ENCODE measurements at places on chromosomes 4 and X.

- DNase-seq = peak; percentile 60
These were observed 392.0 kb downstream of the MAPK10 start for GRCh38 chr4:85967872-85968271.

DNA sequence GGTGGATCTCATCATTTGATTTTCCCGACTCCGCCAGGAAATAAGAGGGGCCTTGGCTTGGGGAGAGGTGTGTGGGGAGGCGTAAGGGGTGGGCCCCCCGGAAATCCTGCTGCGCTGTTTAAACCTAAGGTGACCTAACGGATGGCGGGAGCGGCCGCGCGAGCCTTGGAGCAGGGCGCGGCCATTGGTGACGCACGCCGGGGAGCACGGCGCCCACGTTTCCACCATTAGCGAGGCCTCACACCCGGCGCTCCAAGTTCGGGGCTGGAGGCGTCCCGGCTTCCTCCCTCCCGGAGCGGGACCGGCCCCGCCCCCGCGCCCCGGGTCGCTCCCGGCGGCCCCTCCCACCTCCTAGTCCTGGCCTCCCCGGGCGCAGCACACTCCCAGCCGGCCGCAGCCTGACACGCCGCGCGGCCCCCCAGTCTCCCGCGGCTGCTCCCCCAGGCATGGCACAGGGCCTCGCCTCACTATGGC, at the start of gene SMS:
Gene SMS (plus strand): TSS at position 354 of the 474 bp plus-strand sequence. CDS start 116 bp downstream, at position 470.
- peak; percentile 75 for DNase-seq

- DNase-seq = peak; percentile 87
These were observed 64.1 kb upstream of the TENM3 start for GRCh38 chr4:182179105-182179504.

GRCh38 chr4:100168521-100168920, 21.7 kb downstream of the DDIT4L start:
- peak; percentile 40 for DNase-seq

DNA sequence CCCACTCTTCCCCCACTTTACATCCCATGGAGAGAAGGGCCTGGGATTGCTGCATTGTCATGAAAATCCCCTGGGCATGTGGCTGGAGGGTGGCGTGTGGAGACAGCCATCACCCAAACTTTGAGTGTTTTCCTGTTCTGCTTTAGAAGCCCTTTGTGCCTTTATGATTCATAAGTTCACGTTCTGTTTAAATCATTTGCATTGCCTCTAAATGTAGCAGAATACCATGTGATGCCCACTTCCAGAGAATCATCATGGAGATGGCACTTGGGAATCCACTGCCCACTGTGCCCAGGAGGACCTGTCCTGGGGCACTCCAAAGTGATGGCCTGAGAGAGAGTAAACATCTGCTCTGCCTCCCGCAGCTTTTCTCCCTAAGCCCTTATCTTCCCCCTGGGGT, 52.8 kb downstream of the MED28 start:
- DNase-seq = no peak

- no peak for DNase-seq
These were observed 10.6 kb upstream of the INTS6L start for GRCh38 chrX:135509885-135510284.

- no peak for DNase-seq
These were observed 33.5 kb upstream of the PRRG1 start for GRCh38 chrX:37315511-37316248.

GRCh38 chr4:67558493-67558892, at the start of gene STAP1:
Gene STAP1 (plus strand): TSS chr4:67558727. CDS start chr4:67558810, 83 bp downstream.
- no peak for DNase-seq

DNA sequence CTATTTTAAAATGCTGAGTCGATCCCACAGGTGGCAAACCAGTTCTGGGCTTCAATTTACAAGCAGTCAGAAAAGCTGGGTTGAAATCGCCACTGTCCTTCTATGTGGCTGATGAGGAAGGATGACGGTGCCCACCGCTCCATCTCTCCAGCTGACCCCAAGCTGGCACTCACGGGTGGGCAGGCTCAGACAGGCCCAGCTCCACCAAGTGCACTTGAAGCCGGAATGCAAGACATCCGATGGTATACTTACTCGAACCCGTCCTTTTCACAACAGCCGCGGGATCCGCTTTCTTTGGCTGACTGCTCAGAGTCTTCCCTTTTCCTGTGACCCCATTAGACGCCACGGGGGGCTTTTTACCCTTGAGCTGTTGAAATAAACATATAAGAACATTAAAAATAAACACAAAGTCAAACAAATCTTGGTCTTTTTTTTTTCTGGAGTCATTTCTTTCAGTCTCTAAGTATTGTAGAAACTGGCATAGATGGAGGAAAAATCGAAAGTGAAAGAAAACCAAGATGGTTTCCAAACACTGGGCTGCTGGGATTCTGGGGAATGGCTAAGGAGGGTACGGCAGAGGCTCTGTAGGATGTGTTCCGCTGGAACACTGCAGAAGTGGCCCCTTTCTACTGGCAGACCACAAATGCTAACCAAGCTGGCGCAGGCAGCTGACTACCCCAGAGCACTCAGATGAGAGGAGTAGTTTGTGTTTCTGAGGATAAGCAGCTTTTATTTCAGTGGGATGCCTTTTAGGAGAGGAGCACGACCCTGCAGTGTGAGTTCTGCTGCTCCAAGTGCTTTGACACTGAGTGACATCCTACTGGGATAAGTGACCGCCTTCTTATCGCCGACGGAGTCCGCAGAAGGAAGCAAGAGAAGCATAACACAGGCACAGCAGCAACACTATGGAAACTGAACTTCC, 160.9 kb downstream of the AFAP1 start:
- DNase-seq = no peak

- DNase-seq = peak; percentile 84
These were observed 117.0 kb downstream of the CBLL2 start for GRCh38 chrX:22389556-22390179.

DNA sequence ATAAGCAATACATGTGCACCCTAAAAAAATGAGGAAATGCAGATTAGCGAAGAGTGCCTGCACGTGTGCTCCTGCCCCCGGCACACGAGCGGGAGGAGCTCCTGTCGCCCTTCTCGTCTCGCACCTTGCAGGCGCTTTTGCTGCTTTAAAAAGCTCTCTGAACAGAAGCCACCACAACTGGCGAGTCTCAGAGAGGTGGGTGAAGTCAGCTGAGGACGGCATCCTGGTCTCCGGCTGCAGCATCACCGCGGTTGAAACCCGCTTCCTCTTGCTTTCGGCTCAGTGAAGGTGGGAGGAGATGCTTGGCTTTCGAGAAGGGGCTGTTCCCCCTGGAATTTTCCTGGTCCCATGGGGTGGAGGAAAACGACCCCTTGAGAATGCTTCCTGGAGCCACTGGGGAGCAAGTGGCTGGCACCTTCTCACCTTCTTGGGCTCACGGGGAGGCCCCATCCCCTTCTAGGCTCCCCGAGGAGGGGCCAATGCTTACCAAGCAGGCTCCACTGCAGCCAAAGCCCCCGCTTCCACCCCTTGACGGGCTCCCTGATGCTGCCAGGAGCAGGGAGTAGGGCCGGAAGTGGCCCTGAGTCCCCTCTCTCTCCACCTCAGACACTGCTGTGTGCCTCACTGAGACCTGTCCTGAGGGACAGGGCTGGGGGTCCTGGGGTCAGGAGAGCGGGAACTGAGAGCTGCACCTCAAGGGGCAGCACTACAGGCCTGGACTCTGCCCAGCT, 29.2 kb upstream of the MXD4 start:
- DNase-seq = no peak

DNA sequence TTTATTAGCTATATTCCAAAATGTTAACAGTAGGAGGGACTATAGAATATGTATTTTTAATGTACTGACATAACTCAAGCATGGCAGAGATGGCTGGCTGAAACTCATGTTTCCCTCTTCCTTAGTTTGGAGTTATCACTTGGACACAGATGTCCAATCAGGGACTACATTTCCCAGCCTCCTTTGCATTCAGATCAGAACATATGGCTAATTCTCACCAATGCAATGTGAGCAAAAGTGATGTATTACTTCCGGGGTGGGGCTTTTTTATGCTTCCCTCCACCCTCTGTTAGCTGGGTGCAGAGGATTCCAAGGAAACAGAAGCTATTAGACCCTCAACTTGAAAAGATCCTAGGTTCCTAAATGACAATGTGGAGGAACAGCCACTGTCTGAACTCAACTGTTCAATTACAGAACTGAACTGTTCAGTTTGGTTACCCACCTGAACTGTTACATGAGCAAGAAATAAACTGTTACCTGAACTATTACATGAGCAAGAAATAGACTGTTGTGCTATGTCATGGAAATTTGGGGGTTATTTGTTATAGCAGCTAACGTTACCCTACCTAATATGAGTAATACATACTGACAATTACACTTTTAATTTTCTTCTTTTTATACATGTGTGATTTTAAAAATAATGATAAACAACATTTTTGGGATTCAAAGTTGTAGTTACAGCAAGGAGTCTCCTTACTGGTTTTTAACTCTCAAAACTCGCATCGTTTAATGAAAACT, 29.6 kb upstream of the ERVMER34-1 start:
- no peak for DNase-seq

DNA sequence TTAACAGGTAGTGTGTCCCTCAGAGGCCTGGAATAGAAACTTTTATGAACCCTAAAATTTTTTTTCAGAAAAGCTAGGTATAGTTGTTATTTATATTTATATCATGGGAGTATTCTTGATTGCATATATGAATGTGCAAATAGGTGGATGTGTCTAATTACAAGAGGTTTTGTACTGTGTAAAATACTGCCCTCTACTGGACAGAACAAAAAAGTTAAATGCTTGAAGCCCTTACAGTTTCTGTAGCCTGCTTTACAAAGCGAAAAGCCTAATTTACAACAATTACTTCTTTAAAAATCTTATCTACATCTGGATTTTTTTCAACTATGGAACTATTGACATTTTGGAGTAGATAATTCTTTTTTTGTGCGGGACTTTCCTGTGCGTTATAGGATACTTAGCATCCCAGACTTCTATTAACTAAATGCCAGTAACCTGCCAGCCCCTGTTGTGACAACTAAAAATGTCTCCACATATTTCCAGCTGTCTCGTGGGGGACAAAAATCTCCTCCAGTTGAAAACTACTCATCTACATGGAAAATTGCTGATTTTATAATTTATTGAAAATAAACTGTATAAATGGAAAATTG, 35.1 kb downstream of the ENPEP start:
- peak; percentile 47 for DNase-seq

GRCh38 chr4:7410446-7410845, 24.3 kb downstream of the PSAPL1 start:
- peak; percentile 39 for DNase-seq

DNA sequence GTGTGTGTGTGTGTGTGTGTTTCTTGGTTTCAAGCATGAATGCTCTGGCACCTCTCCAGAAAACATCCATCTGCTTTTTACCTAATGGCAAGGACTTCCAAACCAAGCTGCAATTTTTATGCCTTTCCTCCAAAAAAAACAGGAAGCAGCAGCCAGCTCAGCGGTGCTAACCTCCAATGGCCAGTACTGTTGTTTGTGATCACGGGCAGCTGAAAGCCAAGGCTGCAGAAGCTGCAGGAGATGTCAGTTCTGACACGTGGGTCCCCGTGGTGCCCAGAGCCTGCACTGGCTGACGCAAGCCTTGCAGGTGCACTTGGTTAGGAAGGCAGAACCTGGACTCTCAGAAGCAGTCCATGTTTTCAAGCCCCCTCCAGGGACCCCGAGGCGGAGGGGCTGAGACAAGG, 313.6 kb upstream of the DDX53 start:
- DNase-seq = peak; percentile 87

DNA sequence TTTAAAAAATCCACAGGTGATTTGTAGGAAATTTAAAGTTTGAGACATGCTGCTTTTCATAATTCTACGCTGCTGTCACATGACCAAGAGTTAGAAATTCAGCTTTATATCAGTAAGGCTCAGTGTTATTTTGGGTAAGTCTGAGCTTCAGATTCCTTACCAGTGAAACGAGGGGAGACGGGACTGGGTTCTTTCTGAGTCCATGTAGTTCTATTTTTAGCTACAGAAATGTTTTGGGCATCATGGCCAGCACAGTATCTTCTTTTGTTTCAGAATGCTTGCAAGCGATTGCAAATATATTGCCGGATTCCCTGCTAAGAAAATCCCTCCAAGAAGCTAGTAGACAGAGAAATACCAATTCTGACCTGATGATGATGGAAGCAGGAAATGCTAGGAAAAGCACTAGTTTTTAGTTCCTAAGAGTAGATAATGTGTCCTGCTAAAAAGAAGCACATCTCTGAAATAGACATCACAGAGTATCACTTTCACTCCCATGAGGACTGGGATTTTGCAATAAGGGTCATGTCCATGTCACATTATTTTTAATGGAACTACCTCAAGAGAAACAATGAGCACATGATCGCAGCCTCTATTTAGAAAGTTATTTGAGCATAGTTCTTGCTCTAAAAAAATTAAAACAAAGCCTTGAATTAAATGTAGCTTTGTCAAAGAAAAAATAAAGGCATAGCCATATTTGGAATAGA, 10.9 kb downstream of the ATP1B4 start:
- DNase-seq = no peak

GRCh38 chrX:15359701-15360100, 24.4 kb upstream of the PIGA start:
- DNase-seq = no peak

DNA sequence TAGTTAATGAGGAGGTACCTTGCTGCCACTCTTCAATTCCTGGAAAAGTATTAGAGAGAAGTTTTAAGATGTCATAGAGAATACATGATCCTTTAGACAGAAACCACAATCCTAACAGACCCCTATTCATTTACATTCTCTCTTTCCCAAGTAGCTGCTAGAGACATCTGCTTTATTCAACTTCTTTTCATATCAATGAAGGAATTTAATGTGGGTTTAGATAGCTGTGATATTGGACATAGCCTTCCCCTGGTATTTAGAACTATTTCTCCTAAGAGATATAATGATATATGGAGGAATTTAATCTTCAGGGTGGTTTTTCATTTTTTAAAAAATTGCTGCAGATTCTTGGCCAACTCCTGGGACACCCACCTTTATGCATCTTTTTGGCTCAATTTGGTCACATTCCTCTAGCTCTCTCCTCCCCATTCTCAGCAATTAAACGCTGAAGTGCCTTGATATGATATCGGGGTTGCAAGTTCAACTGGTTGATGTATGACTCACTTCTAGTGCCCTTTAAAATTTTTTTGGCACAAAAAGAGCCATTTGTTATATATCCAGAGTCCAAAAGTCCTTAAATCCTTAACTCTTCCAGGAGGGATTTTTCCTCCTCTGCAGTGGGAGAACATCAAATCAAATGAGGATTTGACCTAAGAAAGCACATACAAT, 57.6 kb downstream of the DOCK11 start:
- DNase-seq = no peak

DNA sequence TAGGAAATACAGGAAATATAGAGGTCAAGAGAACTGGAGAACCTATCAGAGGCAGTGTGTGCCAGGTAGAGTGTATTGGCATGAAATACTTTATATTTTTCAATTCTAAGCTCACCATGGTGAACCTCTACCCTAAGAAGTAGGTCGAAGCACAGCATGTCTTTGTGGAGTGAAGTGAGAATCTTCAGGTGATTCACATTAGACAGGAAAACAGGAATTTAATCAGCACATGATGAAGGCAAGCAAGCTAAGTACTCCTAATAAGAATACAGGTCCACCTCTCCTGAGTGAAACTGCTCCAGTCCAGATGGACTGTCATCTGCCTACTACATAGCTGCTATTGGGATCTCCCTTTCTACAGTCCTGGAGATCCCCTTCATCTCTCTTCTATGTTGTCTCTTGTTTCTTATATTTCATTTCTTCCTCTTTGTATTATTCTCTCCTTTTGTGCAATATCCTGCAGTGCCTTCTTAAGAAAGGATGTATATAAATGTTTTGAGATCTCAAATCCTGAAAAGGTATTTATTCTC, 159.0 kb downstream of the LRBA start:
- no peak for DNase-seq

GRCh38 chr4:111649308-111649707, 495.9 kb upstream of the FAM241A start:
- DNase-seq = no peak

- DNase-seq = peak; percentile 70
These were observed 31.6 kb downstream of the SEPSECS start for GRCh38 chr4:25128671-25129070.

- no peak for DNase-seq
These were observed 171.4 kb downstream of the NWD2 start for GRCh38 chr4:37415845-37416369.
